ENCODE measurements at places on chromosomes 12 and 14. TPM values are rescaled to one million over a fixed set of nuclear protein-coding genes. Genes with fewer than 3 reads are reported as not detected.
A peak's percentile ranks its signal among the peaks of the same experiment; 100 is the strongest.

GPR84 gene
- total RNA-seq, result 0.18 TPM

DNA sequence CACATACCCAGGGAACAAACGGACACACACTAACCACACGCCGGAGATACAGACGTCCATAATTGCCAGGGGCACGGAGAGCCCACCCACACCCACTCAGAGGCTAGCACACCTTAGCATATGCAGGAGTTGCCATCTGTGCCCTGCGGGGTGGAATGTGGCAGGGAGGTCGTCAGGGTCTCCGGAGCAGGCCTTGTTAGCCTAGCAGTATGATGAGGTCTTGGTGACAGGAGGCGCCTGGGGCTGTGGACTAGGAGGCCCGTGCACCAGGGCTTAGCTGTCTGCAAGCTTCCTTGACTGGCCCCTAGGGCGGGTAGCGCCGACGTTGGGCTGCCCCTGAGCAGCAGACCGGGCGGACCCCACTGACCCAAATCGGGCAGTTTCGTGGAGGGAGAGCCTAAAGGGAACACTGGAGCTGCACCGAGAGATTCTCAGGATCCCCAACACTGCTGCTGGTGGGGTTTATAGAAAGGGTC lies 10.0 kb downstream of the STAC3 start:
- no peak for DNase-seq
- no peaks in the 10 kb centered on the region for H3K36me3 ChIP-seq
- H3K27ac ChIP-seq, result no peak overlapping the region
- no peak overlapping the region for H3K4me3 ChIP-seq
- peaks cover 43% of the 10 kb centered on the region for H3K27me3 ChIP-seq
- peaks cover 51% of the 10 kb centered on the region for H3K4me1 ChIP-seq

ASPG gene
- total RNA-seq, result 1.4 TPM

TRIM9 gene
- 1.8 TPM for total RNA-seq

DNA sequence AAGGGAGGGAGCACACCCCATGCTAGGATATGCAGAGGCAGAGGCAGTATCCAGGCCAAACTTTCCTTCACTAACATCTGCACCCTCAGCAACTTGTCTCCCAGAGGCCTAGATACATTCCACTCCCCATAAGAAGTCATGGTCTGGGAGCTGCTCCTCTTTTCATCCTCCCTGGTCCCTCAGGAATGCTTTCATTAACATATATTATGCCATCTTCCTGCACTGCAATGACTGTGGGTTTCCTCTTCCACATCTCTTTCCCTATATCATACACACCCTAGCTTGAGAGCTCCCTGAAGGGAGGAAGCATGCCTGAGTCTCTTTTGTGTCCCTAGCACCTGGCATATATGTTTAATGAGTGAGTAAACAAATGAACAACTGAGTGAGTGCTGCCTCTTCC lies 8.6 kb downstream of the DDN start:
- H3K4me3 ChIP-seq, result no peak overlapping the region
- no peak for DNase-seq
- H3K27ac ChIP-seq, result no peak overlapping the region
- H3K27me3 ChIP-seq, result peaks cover 11% of the 10 kb centered on the region

DNA sequence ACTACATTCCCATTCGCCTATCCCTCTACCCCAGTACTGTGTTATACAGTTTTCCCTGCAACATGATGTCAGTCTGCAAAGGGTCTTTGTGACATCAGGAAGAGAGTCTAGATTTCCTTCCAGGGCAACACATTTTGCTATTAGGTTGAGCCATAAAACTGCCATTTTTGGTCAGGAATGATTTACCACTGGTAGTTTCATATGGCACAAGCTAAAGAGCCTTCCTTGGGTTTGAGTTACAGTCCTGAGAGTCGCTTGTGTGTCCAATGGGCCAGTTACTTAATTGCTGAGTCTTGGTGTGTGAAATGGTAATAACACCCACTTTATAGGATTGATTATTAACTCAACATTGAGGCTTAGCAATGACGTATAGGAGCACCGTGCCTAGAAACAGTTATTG lies 22.6 kb upstream of the AMIGO2 start:
- no peaks in the 10 kb centered on the region for H3K36me3 ChIP-seq
- H3K27me3 ChIP-seq, result no peaks in the 10 kb centered on the region
- no peak overlapping the region for H3K27ac ChIP-seq

- H3K27me3 ChIP-seq, result no peaks in the 10 kb centered on the region
Observed at GRCh38 chr12:6849427-6849826, 1.7 kb downstream of the CDCA3 start.

DNA sequence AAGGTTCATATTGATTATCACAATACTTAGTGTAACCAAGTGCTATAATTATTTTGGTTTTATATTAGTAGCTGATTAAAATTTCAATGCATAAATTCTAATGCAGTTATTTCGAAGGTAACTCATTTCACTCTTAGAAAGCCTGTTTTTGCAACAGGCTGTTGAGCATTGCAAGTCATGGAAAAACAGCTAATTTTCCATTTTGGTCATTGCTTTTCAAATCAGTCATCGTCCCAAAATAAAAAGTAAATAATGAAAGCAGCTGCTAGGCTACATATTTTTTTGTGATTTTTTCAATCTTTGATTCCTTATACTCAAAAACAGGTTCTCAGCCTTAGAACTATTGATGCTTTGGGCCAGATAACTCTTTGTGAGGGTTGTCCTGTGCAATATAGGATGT lies 22.9 kb downstream of the VEZT start:
- no peaks in the 10 kb centered on the region for H3K27me3 ChIP-seq
- no peaks in the 10 kb centered on the region for H3K4me1 ChIP-seq
- H3K27ac ChIP-seq, result no peak overlapping the region
- no peak for DNase-seq
- H3K4me3 ChIP-seq, result no peak overlapping the region
- no peaks in the 10 kb centered on the region for H3K36me3 ChIP-seq

DNA sequence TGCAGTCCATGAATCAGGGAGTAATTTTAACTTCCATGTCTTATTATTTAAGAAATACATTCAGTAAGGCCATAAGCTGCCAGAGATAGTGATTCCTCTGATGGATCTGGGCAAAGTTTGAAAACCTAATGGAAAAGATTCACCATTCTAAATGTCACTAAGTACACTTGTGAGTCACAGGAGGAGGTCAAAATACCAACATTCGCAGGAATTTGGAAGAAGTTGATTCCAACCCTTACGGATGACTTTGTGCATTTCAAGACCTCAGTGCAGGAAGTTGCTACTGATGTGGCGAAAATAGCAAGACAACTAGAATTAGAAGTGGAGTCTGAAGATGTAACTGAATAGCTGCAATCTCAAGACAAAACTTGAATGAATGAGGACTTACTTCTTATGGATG lies 69.8 kb downstream of the OSBPL8 start:
- H3K36me3 ChIP-seq, result no peaks in the 10 kb centered on the region
- DNase-seq, result no peak
- H3K4me3 ChIP-seq, result no peak overlapping the region
- no peak overlapping the region for H3K27ac ChIP-seq
- no peaks in the 10 kb centered on the region for H3K4me1 ChIP-seq

- H3K4me3 ChIP-seq, result no peak overlapping the region
- H3K36me3 ChIP-seq, result no peaks in the 10 kb centered on the region
- H3K4me1 ChIP-seq, result peaks cover 9% of the 10 kb centered on the region
Observed at GRCh38 chr12:94795520-94795919, 145.2 kb upstream of the TMCC3 start.

- no peak overlapping the region for H3K4me3 ChIP-seq
- no peak overlapping the region for H3K27ac ChIP-seq
- no peaks in the 10 kb centered on the region for H3K36me3 ChIP-seq
- H3K4me1 ChIP-seq, result no peaks in the 10 kb centered on the region
- H3K27me3 ChIP-seq, result no peaks in the 10 kb centered on the region
- no peak for DNase-seq
Observed at GRCh38 chr12:92978607-92979006, 49.5 kb upstream of the EEA1 start.

DNA sequence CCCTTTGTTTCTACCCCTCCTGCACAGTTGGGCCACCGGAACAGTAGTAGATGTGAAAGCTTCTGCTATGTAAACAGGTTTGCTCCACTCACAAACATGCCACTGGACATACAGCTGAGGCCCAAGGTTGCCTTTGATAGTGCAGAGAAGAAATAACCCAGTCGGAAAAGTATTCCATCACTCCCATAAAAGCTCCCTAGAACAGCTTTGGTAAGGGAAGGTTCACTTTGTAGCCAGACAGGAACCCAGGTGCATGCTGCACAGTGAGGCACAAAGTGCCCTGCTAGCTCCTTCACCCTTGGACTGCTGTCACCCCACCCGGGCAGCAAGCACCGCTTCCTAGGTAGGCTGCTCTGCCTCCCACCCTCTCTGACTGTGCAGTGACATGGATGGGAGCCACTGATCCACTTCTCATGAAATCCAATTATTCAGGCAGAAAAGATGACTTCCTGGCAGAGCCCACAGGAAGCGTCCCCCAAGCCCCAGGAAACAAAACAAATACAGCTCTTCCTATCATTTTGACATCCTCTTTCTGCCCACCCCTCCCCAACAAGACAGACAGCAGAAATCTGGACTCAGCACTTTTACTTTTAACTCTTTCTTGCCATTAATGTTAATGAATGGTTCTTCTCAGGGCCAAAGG lies 100.2 kb downstream of the SRGAP1 start:
- H3K27me3 ChIP-seq, result no peaks in the 10 kb centered on the region
- no peak overlapping the region for H3K4me3 ChIP-seq
- H3K4me1 ChIP-seq, result no peaks in the 10 kb centered on the region
- H3K36me3 ChIP-seq, result no peaks in the 10 kb centered on the region
- no peak for DNase-seq

- no peaks in the 10 kb centered on the region for H3K4me1 ChIP-seq
- no peaks in the 10 kb centered on the region for H3K36me3 ChIP-seq
- H3K27ac ChIP-seq, result no peak overlapping the region
- no peaks in the 10 kb centered on the region for H3K27me3 ChIP-seq
- DNase-seq, result peak; percentile 47
Observed at GRCh38 chr14:89773644-89774316, 180.8 kb downstream of the EFCAB11 start.

PTPRO gene
- 3.0 TPM for total RNA-seq

Data from adrenal gland (tissue), 19 donors.